ENCODE measurements at places on chromosomes 3 and 15.

GRCh38 chr15:43514241-43515057 is 3.0 kb upstream of the MAP1A start:
- peak; percentile 18 for DNase-seq

DNA sequence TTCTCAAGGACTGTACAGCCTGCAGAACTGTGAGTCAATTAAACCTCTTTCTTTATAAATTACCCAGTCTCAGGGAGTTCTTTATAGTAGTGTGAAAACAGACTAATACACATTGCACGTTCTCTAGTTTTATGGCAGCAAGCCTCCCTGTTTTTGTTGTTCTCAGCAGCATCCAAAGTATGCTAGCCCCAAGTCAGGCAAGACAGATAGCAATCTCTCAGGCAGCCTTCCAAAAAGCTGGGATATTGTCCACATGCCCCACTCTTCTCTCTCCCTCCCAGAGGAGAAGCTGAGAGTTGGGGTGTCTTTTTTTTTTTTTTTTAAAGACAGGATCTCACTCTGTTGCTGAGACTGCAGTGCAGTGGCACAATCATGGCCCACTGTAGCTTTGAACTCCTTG is 130.6 kb downstream of the ISL2 start:
- no peak for DNase-seq

DNA sequence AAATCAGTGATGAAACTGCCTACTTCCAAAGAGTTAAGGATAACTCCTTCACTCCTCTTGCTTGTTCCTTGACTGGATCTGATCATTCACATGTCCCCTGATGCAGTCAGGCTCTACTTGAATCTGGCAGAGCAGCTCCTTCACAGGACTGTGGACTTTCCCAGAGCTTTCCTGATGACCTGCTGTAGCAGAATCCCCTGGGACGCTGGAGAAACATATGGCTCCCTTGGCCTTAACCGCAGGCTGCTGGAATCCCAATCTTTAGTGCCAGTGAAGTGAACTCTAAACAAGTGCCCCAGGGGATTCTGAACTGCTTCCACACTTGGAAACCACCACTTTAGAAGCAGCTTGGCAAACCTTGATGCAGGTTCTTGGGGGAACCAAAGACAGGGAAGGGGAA is 217.8 kb downstream of the CHST2 start:
- no peak for DNase-seq

DNA sequence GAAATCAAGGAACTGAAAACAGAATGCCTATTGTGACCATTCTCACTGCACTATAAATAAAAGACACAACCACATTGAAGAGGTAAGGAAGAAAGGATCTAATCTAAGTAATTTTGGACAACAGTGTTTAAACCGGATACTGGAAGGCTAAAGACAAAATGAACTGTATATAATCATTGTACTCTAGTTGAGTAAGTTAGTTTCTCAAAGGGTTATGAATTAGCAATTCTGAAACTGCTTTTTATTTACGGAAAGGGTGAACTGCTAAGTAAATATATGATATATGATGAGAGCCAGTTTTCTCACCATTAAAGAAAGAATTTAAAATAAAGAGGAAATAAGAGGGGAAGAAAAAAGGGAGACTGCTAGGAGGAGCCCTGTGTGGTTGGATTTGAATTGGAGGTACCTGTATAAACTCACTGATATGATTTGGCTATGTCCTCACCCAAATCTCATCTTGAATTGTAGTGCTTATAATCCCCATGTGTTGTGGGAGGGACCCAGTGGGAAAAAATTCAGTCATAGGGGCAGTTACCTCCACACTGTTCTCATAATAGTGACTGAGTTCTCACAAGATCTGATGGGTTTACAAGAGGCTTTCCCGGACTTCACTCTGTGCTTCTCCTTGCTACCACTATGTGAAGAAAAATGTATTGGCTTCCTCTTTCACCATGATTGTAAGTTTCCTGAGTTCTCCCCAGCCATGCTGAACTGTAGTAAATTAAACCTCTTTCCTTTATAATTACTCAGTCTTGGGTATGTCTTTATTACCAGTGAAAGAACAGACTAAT is 607.7 kb downstream of the PYDC2 start:
- DNase-seq = no peak

DNA sequence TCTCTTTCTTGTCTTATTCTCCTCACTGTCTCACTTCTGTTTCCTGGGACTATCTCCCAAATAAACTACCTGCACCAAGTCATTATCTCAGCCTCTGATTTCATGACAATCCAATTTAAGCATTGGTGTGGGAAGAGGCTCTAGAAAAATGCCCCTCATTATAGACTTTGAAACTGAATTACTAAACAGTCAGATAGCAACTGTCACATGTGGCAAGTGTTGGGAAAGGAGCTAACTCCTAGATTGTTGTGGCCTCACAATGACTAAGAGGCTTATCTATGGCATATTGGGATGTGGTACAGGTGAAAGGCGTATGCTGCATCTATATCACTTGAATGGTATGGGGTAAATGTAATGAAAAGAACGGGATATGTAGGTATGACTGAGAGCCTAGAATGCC is 103.5 kb upstream of the CCDC54 start:
- no peak for DNase-seq

DNA sequence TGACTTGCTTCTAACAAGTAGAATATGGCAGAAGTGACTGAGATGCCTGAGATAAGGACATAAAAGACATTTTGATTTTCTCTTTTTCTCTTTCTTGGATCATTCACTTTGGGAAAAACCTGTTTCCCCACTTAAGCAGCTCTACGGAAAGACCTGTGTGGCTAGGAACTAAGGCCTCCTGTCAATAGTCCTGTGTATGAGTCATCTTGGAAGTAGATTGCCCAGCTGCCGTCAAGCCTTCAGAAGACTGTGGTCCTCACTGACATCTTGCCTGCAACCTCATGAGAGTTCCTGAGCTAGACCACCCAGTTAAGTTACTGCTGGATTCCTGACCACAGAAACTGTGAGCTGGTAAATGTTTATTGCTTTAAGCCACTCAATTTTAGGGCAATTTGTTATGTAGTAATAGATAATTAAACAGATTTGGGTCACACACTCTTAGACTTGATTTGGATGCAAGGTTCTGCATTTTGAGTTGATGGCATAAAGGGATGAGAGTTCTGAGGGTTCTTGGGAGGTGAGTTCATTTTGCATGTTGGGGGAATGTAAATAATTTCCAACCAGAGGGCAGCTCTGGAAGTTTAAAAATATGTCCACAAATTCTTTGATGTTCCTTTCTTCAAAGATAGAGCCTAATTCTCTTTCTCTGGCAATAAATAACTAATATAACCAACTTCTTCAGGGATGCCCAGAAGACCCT is 229.2 kb downstream of the SQOR start:
- no peak for DNase-seq

GRCh38 chr3:141100112-141100511 is 49.0 kb downstream of the SPSB4 start:
- no peak for DNase-seq

- no peak for DNase-seq
These were observed 76.9 kb downstream of the TRIM69 start for GRCh38 chr15:44813231-44813630.

GRCh38 chr15:62445244-62445643 is 280.2 kb upstream of the C2CD4B start:
- no peak for DNase-seq

DNA sequence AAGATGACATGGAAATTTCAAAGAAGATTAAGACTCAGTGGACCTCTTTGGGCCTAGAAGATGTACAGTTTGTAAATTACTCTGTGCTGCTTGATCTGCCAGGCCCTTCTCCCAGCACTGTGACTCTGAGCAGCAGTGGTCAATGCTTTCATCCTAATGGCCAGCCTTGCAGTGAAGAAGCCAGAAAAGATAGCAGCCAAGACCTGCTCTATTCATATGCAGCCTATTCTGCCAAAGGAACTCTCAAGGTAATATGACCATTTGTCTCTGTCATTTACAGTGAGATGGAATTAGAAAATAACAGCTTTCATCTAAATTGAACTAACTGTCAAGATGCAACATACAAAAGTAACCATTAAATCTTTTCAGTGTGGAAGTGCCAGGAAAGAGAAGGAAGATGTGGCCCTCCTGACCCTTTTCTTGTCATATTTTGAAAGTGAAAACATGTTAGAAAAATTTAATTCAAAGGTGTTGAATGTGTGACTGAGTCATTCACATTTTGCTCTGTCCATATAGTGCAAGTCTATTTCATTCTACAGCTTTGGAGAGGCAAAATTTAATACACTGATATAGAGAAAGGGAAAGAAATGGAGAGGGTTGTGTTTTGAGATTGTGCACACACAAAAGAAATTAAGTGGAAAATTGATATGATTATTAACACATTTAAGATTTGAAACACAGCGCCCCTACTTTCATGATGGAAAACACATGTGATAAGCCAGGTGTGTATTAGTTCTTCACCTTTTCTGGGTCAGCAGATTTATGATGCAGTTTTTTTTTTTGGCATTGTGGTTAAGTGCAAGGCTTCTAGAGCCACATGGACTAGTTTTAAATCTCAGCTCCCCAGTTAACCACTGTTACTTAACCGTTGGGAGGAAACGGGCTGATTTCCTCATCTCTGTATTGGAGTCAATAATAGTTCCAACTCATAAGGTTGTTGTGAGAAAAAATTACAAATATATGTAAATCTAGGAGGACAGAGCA is 375.1 kb downstream of the NAALADL2 start:
- DNase-seq = no peak

- no peak for DNase-seq
These were observed 5.5 kb upstream of the ARID3B start for GRCh38 chr15:74535388-74536084.

DNA sequence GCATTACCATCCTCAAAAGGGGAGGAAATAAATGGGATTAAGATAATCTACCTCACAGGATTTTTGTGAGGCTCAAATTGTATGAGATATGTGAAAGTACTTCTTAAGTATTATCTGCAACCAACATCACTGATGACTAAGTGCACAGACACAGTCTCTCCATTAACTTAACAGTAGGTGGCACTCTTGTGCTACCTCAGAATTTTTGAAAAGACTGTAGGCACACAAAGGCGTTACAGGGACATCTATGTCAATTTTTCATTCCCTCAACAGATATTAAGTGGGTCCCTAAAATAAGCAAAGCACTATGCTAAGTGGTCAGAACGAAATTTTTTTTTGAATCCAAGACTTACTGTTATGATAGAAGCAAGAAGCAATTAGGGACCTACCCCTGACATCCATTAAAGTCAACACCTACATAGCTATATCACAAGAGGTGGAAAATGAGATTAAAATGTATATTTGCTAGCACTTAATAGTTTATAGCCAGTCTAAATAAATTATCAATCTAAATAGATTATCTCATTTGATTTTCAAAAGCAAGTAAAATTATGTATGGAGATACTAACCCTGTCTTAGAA is 52.9 kb downstream of the RYK start:
- no peak for DNase-seq

- DNase-seq = no peak
These were observed 139.9 kb downstream of the SRGAP3 start for GRCh38 chr3:9109568-9109914.

DNA sequence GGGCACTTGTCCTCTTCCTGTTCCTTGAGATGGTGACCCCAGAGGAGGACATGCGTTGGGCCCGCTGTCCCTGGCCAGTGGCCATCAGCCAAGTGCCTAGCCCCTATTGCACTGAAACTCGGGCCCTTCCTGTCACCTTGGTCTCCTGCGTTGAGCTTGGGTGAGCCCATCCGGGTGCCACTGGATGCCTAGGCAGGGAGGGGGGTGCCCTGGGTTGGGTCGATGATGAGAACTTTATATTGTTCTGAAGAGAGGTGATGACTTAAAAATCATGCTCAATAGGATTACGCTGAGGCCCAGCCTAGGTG is 221.8 kb downstream of the SNRPN start:
- no peak for DNase-seq

DNA sequence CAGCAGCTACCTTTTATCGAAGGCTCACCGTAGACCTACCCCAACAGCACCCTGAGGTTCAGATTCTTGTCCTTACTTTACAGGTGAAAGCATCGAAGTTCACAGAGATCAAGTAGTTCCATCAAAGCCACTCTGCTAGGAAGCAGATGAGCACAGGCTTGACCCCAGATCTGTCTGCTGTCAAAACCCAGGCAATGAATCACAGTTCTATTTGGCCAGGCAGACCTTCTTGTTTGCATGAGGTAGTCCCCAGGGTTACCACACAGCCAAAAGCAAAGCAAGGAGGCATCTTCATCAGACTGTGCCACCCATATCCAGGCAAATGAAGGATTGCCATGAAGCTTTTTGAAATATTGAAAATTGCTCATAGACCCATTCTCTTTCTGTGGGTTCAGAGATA is 33.0 kb downstream of the HES1 start:
- no peak for DNase-seq

- no peak for DNase-seq
These were observed 150.6 kb downstream of the DUT start for GRCh38 chr15:48481802-48482201.

DNA sequence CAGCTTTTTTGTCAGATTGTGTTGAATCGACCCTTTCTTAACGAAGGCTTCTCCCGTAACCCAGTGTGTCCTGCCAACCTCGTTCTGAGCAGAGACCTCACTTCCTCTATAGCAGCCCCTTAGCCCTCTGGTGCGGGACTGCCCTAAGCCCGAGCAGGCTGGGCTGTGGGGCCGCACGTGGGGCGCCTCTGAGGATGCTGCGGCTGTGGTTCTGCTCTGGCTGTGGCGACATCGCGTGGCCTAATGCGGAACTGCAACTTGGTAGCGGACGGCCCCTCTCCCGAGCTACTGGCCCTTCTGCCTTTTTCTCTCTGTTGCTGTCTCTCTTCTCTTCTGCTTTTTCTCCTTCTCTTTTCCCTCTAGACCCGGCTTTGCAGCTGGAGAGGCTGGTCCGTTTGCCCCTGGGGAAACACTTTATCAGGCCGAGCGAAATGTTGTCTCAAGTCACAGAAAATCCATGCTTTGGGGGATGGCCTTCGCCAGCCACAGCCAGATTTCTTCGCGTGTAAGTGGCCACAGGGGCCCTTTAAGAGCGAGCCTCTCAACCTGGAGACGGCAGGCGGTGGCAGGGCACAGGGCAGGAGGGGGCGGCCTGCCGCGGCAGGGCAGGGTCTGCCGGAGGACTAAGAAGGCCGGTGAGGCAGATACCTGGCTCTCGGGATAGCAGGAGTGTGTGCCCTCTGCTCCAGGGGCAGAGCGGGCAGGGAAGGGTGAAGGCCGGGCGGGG is 19.4 kb upstream of the KIF23 start:
- DNase-seq = peak; percentile 99

- DNase-seq = no peak
These were observed 19.0 kb upstream of the ARHGEF26 start for GRCh38 chr3:154102225-154102624.

DNA sequence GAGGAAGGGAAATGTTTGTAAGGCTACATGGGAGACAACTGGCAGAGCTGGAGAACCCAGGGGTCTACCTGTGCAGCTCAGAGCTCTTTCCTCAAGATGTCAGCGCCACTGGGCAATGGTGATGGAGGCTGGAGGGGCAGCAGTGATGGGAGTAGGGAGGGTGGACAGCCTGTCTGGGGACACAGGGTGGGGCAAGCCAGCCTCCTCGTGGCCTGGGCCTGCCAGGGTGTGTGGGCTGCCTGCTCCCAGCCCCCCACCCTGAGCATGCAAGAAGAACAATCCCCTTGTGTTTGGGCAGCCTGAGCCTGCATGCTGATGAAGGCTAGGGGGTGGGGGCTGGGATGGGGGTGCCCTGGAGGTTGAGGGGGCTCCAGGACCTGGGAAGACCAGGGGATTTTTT is 1.2 kb downstream of the PCBP4 start:
- DNase-seq = no peak

Data from neural crest cell (in vitro differentiated cells).